ENCODE measurements at places on chromosomes 16 and 17. TPM values are rescaled to one million over a fixed set of nuclear protein-coding genes. Genes with fewer than 3 reads are reported as not detected.

Gene TPSAB1
- not detected for total RNA-seq

Gene MT2A
- 141 TPM for total RNA-seq

DNA sequence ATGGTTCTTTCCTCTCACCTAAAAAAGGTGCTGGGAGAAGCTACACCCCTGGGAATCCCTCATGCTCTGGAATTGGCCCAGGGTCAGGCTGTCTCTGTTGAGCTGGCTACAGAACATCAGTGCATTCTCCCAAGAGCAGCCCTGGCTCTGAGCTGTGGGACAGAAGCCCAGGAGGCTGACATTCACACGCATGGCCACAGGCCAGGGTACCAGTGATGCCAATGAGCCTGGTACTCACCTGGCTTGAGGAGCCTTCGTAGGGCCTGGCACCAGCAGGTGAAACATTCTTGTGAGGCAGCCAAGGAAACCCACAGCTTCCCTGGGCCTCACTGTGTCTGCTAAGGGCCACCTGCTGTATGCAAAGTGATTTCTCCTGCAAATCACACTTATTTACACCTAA, 121.7 kb upstream of the CCL2 start:
- no peak overlapping the region for H3K4me3 ChIP-seq
- H3K27me3 ChIP-seq: peaks cover 5% of the 10 kb centered on the region
- H3K4me1 ChIP-seq: no peaks in the 10 kb centered on the region
- H3K27ac ChIP-seq: no peak overlapping the region

DNA sequence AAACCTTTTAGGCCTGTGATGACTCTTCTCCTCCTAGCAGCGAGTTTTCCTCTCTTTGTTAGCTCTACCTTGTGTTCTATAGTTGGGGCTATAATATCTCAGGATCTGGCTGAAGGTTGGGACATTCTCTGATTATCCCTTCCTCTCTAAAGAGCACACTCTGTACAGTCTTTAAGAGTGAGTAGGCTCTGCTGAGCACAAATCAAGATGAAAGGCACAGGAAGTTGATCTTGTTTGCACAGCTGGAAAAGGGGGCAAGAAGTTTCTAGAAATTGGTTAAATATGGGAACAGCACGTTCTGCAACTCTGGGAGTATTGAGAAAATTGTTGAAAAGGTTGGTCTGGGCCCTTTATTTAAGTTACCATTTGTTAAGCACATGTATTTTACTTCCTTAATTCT, 240.9 kb downstream of the CDH11 start:
- no peak for DNase-seq
- H3K4me3 ChIP-seq: no peak overlapping the region
- H3K4me1 ChIP-seq: no peaks in the 10 kb centered on the region
- H3K27ac ChIP-seq: no peak overlapping the region

GRCh38 chr17:54870671-54871175, 29.9 kb upstream of the TOM1L1 start:
- no peak overlapping the region for H3K4me3 ChIP-seq
- no peaks in the 10 kb centered on the region for H3K4me1 ChIP-seq
- no peak overlapping the region for H3K27ac ChIP-seq
- no peaks in the 10 kb centered on the region for H3K36me3 ChIP-seq
- peaks cover 8% of the 10 kb centered on the region for H3K27me3 ChIP-seq

DNA sequence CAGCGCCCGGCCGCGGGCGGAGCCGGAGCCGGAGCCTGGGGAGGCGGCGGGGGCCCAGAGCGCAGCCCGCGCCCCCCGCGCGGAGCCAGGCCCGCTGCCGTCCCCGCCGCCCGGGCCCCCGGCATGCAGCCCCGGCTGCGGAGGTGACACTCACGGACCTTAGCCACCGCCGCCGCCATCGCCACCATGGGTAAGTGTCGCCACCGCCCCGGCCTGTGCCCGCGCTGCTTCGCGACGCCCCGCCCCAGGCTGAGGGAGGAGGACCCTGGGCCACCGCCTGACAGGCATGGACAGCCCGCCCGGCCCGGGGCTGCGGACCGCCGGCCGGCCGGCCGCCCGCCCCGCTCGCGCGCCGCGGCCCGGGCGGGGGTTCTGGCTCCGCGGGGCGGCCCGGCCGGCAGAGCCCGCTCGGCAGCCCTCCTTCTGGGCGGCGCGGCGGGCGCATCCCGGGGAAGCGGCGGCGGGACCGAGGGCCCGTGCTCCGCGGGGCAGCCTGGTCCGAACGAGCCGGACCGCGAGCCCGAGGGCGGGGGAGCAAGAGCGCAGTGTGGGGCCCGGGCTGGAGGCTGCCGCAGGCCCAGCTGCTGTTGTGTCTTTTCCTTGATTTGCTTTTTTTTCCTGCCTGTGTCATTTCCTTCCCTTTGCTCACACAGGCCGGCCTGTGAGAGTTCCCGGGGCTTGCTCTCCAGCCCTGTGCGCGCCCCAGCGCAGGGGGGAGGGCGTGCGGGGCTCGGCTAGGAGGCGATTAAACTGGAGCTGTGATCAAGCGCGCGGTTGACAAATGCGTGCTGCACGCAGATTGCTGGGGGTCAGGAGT, 565 bp downstream of the MAP3K3 start:
- peaks cover 2% of the 10 kb centered on the region for H3K36me3 ChIP-seq
- peak; percentile 64 for DNase-seq
- peaks cover 45% of the 10 kb centered on the region for H3K4me1 ChIP-seq
- H3K4me3 ChIP-seq: peak overlapping the region; percentile 99
- H3K27ac ChIP-seq: peak overlapping the region; percentile 95
- no peaks in the 10 kb centered on the region for H3K27me3 ChIP-seq

DNA sequence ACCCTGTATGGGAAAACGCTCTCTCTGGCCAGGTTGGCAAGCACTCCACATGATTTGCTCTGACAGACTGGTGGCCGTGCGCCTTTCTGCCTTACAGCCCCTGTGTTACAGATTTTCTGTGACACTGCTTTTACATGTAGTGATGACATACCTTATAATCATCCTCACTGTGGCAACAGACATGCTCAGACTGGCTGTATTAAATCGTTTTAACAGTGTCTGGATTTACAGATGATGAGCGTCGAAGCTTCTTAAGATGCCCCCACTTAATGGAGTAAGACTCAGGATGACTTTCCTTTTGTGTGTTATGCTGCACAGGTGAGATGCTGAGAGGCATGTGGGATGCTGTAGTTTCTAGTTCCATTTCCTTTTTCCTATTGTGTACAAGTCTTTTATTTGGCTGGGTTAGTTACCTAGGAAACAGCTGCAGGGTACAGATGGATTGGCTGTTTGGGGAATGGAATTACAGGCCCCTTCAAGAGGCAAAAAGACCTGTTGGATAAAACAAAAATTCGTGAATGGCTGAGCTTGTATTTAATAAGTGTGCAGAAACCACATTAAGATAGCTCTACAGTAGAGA, 20.9 kb upstream of the VWA3A start:
- H3K4me1 ChIP-seq: peaks cover 2% of the 10 kb centered on the region
- H3K27ac ChIP-seq: no peak overlapping the region
- H3K36me3 ChIP-seq: peaks cover 9% of the 10 kb centered on the region

GRCh38 chr16:66691234-66691633, 5.3 kb downstream of the CMTM4 start:
- no peak overlapping the region for H3K4me3 ChIP-seq
- no peak for DNase-seq
- H3K27me3 ChIP-seq: peaks cover 5% of the 10 kb centered on the region
- no peak overlapping the region for H3K27ac ChIP-seq
- no peaks in the 10 kb centered on the region for H3K36me3 ChIP-seq
- peaks cover 9% of the 10 kb centered on the region for H3K4me1 ChIP-seq

- peaks cover 22% of the 10 kb centered on the region for H3K4me1 ChIP-seq
- no peak for DNase-seq
- H3K36me3 ChIP-seq: no peaks in the 10 kb centered on the region
- no peak overlapping the region for H3K27ac ChIP-seq
- no peak overlapping the region for H3K4me3 ChIP-seq
These were observed 12.3 kb downstream of the MEIOB start for GRCh38 chr16:1859650-1860049.

DNA sequence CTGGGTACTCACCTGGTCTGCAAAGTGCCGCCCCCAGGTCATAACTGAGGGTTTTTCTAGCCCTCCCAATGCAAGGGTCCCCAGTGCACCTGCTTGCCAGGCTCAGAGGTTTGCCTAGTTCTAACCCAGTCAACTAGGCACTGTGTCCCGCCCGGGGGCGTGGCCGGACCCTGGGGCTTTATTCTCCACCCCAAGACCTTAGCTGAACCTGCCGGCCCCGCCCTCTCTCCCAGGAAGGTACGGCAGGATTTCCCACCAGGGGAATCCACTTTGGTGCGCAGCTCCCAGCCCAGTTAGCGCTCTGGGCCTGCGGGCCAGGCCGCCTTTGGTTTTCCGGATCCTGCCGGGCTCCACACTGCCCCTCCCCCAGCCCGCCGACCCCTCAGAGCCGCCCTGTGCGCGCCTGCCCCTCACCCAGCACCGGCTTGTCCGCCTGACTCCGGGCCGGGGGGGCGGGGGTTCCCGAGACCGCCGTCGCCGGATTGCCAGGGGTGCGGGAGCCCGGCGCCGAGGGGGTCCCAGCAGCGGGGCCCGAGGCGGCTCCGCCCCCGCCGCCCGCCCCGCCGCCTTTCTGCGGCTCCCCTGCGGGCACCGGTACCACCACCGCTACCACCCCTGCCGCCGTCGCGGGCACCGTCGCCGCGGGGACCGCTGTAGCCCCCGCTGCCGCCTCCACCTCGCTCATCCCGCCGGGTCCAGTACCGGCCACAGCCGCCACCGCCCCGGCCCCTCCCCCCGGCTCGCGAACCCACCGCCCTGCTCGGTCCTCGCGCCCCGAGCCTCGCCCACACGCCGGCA, 424 bp downstream of the YBX2 start:
- H3K4me1 ChIP-seq: peaks cover 14% of the 10 kb centered on the region
- peak; percentile 42 for DNase-seq
- peaks cover 23% of the 10 kb centered on the region for H3K27me3 ChIP-seq
- peak overlapping the region; percentile 24 for H3K4me3 ChIP-seq
- no peaks in the 10 kb centered on the region for H3K36me3 ChIP-seq

DNA sequence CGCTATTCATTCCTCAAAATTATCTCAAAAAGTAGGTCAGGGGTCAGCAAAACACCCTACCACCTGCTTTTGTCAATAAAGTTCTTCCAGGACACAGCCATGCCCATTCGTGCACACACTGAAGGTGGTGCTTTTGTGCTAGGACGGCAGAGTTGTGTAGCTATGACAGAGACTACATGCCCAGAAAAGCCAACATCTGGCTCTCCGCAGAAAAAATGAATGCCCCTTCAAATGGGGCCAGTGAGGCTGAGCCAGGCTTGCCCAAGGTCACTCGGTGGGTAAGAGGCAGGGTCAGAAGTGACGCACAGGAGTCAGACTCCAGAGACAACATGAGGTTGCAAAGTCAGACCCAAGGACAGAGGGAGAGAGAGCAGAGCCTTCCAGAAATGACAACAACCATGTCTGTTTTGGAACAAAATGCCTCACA, 200.1 kb downstream of the XYLT1 start:
- H3K27ac ChIP-seq: no peak overlapping the region
- H3K4me1 ChIP-seq: peaks cover 36% of the 10 kb centered on the region
- no peak overlapping the region for H3K4me3 ChIP-seq
- H3K36me3 ChIP-seq: no peaks in the 10 kb centered on the region
- H3K27me3 ChIP-seq: no peaks in the 10 kb centered on the region
- DNase-seq: no peak

Data from activated CD8-positive, alpha-beta T cell treated with anti-CD3 and anti-CD28 coated beads for 36 hours (primary cell).